ENCODE measurements at places on chromosomes 1 and 21.

- DNase-seq = no peak
These were observed 32.2 kb upstream of the BACE2 start for GRCh38 chr21:41135746-41136145.

DNA sequence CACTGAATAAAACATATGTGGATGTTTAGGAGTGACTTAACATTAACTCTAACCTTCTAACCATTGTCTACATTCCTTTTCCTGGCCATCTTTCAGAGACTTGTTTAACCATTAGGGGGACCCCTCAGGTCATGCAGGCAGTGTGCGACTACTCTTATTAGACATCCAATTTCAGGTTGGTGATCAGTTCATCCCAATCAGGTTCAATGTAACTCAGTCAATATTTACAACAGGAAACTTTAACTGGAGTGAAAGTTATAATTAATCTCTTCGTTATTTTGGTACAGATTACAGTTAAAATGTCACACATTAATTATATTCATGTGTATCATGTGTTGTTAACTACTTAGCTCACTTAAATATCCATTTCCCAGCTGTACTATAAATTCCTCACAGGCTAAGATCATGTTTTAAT is 68.8 kb upstream of the RGS1 start:
- DNase-seq = no peak

GRCh38 chr1:28091043-28091781 is 2.8 kb upstream of the EYA3 start:
- peak; percentile 61 for DNase-seq

- no peak for DNase-seq
These were observed 18.9 kb downstream of the NOS1AP start for GRCh38 chr1:162088281-162088969.

DNA sequence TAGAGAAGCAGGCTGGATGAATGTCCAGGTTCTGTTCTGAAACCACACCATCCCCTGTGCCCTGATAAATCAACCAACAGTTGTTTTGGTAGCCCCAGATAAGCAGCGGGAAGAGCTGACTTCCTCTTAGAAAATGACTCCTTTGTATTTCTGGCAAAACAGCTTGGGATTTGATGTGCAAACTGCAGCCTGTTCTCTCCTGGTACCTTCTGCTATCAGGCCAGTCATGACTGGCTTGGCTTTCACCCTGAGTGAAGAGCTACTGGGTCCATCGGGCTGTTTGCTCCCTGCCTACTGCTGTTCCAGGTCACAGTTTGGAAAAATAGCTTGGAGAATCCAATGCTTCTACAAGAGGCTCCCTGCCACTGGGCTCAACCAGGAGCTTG is 116.8 kb downstream of the DTL start:
- no peak for DNase-seq

DNA sequence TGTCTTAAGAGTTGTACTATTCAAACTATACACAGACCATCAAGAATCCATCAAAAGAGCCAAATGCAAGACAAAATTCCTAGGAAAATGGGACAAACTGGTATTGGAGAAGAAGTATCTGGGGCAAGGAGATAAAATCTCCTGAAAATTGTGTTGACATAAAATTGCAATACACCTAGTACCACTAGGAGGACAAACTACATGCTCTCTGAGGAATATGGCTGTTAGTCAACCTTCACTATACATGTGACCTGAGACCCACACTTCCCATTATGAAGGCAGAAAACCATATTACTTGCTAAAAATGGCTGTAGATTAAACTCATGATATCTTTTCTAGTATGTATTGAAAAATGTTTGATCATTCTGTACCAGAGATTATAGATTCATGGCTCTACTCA is 30.0 kb downstream of the IRF2BP2 start:
- DNase-seq = no peak

GRCh38 chr1:119783354-119784185 is 14.9 kb upstream of the HMGCS2 start:
- DNase-seq = no peak

- no peak for DNase-seq
These were observed 324.1 kb downstream of the BARHL2 start for GRCh38 chr1:90393025-90393424.

DNA sequence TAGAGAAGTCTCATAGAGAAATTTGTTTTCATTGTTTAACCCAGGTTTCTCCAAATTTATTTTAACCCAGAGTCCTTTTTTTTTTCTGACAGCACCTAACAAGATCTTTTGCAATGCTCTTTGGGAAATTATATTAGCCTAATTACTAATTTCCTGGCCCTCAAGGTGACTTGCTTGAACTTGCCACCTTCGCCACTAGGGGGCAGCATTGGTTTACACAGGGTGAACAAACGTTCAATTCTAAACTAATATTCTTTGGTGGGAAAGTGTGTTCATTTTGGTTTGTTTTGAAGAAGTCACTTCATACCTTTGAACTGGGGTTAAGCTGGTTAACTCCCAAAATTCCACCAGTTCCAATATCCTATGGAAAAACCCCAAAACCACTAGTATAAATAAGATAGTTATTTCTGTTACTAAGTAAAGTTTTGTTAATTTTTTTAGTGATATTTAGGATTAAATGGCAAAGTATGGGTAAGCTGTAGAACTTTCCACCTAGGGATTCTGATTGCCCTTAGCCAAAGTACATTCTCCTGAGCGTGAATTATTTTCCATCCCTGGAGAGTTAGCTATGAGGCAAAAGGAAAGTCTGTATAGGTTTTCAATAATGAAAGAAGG is 13.0 kb downstream of the CCDC190 start:
- peak; percentile 74 for DNase-seq

GRCh38 chr1:51484591-51484990 is 34.5 kb downstream of the EPS15 start:
- DNase-seq = no peak

GRCh38 chr1:82162486-82163420 is 362.0 kb downstream of the ADGRL2 start:
- no peak for DNase-seq

- no peak for DNase-seq
These were observed 852 bp downstream of the KTI12 start for GRCh38 chr1:52032785-52033131.

GRCh38 chr1:201393076-201393475 is 6.0 kb downstream of the LAD1 start:
- DNase-seq = no peak

GRCh38 chr1:1292851-1293250 is 12.6 kb downstream of the SCNN1D start:
- DNase-seq = no peak

GRCh38 chr1:245041058-245041698 is 113.6 kb upstream of the KIF26B start:
- DNase-seq = no peak

GRCh38 chr1:161440312-161440894 is 64.9 kb upstream of the FCGR2A start:
- no peak for DNase-seq

DNA sequence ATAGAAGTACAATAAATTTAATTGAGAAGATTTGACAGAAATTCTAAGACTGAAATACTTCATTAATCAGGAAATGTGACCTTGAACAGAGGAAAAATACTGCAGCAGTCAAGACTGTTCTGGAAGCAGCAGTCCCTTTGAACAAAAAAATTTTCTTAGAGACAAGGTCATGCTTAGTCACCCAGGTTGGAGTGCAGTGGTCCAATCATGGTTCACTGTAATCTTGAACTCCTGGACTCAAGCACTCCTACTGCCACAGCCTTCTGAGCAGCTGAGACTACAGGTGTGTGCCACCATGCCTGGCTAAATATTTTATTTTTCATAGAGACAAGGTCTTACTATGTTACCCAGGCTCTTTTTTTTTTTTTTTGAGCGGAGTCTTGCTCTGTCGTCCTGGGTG is 1.9 kb upstream of the CCDC30 start:
- DNase-seq = no peak

GRCh38 chr1:182855911-182856310 is 16.8 kb downstream of the DHX9 start:
- no peak for DNase-seq

DNA sequence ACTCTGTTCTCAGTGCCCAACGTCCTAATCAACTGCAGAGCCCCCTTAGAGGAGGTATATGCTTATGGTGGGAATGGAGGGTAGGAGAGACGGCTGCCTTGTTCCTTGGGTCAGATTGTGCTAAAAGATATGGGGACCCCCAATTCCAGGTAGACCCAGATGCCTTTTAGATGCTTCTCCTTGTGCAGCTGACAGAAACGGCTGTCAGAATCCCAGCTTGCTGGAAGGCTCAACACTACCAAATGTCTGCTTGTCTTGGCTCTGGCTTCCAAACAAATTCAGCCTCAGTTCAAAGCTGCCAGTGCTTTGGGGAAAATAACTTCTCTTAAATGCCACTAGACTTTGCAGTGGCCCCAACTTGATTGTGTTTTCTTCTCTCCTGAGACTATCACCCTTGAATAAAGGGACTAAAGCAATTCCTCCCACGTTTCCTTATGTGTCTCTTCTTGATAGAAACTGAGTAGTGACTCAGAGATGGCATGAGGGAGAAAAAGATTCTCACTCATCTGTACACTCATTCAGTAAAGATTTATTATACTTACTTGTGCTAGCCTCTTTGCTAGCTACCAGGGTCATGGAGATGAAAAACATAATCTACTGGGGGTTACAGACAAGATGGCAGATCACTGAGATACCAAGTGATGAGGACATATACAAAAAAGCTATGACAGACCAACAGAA is 3.4 kb upstream of the RNF19B start:
- DNase-seq = no peak

DNA sequence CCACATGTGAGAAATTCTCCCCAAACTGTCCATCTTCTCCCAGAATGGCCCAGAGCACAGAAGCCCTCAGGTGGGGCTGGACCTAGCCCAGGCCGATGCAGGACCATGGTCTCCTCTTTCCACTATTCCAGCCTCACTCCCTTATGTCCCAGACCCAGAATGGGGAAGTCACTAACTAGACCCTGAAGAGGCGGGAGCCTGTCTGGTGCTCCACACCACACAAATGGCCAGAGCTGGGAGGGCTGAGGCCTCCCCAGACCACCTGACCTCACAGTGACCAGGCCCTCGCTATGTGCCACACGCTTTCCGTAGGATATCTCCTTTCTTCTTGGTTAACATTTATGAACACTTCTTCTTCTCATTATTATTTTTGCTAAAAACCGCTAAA is 54.9 kb upstream of the EDN2 start:
- DNase-seq = no peak

DNA sequence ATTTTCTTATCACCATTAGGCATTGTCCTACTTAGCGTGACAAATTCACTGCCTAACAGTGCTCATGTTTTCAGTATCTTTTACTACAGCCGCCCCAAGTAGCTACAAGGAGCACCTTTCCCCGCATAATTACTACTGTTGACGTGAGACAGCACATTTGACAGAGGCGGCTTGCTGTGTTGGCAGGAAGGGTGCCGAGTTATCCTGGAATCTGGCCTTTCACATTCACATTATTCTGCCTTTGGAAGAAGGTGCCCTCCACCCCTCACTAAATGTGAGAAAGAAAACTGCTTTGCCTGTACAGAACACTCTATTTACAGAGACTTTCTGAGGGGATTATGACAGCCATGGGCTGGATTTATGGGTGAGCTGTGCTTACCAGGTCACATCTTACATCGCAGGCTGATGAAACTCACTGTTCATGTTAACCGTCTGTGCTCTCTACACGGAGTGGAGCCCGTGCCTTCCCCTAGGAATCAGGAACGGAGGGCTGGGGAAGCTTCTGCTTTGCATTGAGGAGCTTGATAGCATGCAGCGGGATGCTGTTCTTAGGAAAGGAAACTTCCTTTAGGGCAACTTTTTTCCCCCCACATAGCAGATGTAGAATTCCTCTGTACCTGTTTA is 148.0 kb upstream of the ZRANB2 start:
- DNase-seq = no peak

GRCh38 chr1:160504651-160505050 is 18.4 kb downstream of the SLAMF6 start:
- DNase-seq = no peak

GRCh38 chr1:6257541-6258069 is 3.3 kb downstream of the GPR153 start:
- DNase-seq = no peak

DNA sequence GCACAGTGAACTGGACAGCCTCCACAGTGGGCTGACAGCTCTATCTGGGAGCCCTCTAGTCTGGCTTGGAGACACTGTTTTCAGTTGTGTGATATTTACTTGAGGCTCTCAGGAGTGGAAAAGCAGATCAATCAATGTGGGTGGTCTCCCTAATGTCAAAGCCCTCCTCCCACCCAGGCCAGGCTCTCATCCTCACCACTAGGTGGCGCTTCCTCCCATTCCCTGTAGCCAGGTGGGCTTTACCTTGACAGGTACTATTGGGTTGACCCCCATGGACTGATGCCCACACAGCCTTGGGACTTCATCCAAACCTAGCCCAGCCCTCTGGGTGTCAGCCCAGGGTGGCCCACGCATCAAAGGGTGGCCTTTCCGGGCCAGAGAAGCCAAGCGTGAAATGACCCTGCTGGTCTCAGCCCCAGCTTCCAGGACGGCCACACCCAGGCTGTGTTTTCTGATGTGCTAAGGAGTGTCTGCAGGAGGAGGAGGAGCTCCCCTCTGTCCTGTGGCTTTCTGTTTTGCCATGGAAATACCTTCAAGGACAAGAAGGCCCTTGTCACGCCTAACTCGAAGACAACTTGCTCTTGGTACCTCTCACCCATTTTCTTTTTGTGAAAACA is 54.0 kb downstream of the CLIC6 start:
- DNase-seq = no peak

- no peak for DNase-seq
These were observed 889 bp upstream of the SCYL3 start for GRCh38 chr1:169894424-169895145.

DNA sequence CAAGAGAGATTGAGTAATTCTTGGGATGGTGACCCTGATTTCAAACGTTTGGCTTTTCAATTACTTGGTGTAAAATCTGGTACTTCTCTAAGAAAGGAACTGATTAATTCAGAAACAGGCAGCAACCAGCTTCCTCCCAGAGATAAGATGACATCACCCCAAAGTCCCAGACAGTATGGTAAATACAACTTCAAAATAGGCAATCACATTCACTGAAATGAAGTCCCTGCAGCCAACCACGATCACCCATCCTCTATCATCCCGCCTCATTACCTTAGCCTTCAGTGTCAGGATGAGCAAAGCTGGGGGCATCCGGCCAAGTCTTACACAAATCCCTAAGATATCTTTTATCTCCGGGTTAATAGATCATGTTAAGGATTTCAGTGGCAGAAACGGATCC is 26.4 kb upstream of the RUNX1 start:
- DNase-seq = no peak

- no peak for DNase-seq
These were observed 137.0 kb downstream of the RABGAP1L start for GRCh38 chr1:174296309-174296708.

DNA sequence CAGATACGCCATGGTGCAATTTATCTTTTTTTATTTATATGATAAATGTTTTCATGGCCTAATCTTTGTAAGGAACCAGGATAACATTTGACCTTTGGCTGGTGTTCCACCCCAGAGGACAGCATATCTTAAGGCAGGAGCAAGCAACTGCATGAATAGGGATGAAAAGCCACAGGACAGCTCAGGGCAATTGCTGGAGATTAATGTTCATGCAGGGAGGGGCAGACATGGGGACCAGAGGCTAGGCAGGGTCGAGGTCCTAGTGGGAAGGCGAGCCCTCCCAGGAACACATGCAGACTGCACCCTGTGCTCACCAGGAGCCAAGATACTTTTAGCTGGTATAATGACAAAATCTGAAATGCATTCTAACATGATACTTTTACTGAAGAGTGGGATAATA is 74.4 kb upstream of the HAO2 start:
- DNase-seq = no peak

GRCh38 chr1:25672763-25673409 is 56.3 kb downstream of the MAN1C1 start:
- no peak for DNase-seq
